ENCODE measurements at places on chromosomes 6 and 20.

DNA sequence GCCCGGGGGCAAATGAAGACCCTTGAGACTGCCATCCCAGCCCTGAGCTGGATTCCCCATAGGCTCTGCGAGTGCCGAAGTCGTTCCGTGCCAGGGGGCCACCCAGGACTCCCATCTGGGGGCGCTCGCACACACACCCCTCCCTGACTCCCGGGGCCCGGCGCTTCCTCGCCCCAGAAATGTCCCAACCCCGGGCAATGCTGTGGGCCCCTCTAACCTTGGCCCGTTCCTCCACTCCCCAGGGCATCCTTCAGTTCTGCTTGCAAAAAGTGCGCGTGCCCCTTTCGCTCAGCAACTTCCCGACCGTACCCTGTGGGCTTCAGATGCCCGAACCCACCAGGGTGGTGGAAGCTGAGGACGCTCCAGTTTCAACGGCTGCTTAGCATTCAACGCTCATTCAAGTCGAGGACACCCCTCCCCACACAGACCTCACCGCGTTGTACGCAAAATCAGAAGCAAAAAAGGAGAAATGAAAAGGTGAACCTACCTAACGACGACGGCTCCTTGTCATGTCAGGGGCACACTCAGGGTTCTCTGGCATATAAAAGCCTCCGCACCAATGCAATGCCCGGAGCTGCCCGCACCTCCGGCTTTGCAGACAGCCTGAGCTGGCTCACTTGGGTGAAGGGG is 25.3 kb downstream of the RIPOR2 start:
- DNase-seq: no peak

- no peak for DNase-seq
Observed at GRCh38 chr6:14734416-14735340, 511.2 kb upstream of the JARID2 start.

- peak; percentile 1 for DNase-seq
Observed at GRCh38 chr6:5517796-5518195, 256.5 kb downstream of the FARS2 start.

- DNase-seq: no peak
Observed at GRCh38 chr6:8088886-8089285, 13.5 kb downstream of the EEF1E1 start.

DNA sequence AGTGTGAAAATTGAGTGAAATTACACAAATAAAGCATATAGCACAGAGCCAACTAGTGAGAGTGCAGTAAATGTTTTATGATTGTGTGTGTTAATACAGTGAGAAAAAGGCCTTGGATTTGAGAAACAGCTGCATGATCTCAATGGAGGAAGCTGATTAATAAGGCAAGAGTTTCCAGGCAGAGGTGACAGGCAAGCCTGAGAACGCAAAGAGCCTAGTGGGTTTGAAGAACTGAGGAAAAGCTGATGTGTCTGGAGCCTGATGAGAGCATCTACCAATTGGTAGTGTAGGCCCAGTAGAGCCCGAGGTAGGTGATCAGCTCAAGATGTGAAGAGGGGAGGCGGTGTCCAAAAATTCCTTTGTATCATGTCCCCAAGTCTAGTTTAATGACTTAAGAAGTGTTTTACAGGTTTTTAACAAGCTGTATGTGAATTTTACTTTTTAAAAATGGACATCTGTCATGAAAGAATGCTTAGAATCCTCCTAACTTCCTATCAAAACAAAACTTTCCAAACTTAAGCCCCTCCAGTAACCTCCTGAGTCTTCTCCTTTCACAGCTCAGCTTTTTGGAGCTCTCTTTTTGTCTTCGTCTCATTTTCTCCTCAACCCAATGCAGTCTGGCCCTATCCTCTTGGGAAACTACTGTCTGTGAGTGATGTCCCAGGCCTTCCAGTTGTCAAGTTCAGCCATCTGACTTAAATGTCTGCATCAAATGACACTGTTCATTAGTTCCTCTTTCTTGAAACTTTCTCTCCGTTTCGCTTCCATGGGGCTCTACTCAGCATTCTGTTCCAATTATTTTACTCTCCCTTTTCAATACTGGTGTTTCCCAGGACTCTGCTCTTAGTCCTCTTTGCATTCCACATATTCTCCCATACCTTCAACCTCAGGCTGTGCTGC is 1.2 kb downstream of the CDC40 start:
- no peak for DNase-seq

DNA sequence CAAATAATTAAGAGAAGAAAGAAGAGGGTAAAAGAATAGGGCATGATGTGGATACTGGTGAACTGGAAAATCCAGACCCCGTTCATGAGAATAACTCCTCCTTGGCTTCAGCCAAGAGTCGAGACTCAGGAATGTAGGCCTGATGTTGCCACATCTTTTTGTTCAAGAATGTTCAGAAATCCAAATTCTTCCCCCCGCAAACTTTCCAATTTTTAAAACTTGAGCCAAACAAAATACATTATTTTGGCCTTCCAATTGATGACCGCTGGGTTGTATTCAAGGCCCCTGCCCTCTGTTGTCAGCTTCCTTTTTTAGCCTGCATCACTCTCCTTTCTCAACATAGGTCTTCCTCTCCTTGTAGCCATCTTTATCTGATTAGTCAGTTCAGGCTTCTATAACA is 106.1 kb downstream of the TNFAIP3 start:
- DNase-seq: no peak

DNA sequence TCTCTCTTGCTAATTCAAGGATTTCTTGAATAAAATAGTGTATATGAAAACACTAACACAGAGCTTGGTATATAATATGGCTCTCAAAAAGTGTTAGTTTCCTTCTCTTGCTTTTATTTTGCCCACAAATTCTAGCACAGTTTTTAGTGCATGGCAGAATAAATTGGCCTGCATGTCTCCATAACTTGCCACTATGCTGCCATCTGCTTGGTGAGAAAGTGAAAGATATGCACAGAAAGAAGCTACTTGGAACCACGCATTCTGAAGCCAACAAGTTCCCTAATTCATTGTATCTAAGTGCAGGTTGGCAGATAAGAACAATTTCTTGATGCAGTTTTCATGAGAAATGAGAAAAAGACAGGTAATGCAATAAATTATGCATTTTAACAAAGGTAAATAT is 101.2 kb downstream of the EPHA7 start:
- DNase-seq: no peak

- DNase-seq: no peak
Observed at GRCh38 chr20:55953201-55953600, 52.1 kb downstream of the CBLN4 start.

DNA sequence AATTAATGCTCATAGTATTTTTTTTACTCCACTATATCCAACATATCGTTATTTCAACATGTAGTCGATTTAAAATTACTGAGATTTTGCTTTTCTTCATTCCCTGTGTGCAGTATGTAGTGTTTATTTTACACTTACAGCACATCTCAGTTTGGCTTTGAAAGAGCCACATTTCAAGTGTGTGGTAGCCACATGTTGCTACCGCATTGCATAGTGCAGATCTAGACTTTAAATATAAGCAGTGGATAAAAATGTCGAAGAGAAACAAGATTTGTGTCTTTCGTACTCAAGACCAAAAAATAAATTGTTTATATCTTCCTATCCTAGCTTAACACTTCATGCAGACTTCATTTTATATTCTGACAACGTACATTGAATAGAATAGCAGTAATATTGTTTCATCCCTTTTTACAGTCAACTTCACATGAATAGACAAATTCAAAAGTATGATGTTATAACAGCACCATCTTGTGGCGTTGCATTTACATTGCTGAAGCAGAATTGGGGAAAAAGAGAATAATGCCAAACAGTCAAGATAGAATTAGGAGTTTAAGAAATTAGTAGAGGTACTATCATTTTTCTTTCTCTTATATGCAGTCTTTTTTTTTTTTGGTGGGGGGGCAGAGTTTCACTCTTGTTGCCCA is 29.9 kb downstream of the FBXO5 start:
- DNase-seq: no peak

DNA sequence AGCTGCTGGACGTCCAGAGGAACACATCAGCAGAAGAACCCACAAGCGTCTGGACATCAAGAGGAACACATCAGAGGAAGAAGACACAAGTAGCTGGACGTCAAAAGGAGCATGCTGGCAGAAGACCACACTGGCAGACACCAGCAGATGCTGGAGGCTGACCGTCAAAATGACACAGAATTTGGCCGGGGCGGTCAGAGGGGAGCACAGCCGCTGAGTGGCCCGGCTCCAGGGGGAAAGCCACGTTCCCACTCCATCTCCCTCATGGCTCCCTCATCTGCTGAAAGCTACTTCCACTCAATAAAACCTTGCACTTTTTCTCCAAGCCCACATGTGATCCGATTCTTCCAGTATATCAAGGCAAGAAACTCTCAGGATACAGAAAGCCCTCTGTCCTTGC is 283.6 kb downstream of the PTPRT start:
- no peak for DNase-seq

DNA sequence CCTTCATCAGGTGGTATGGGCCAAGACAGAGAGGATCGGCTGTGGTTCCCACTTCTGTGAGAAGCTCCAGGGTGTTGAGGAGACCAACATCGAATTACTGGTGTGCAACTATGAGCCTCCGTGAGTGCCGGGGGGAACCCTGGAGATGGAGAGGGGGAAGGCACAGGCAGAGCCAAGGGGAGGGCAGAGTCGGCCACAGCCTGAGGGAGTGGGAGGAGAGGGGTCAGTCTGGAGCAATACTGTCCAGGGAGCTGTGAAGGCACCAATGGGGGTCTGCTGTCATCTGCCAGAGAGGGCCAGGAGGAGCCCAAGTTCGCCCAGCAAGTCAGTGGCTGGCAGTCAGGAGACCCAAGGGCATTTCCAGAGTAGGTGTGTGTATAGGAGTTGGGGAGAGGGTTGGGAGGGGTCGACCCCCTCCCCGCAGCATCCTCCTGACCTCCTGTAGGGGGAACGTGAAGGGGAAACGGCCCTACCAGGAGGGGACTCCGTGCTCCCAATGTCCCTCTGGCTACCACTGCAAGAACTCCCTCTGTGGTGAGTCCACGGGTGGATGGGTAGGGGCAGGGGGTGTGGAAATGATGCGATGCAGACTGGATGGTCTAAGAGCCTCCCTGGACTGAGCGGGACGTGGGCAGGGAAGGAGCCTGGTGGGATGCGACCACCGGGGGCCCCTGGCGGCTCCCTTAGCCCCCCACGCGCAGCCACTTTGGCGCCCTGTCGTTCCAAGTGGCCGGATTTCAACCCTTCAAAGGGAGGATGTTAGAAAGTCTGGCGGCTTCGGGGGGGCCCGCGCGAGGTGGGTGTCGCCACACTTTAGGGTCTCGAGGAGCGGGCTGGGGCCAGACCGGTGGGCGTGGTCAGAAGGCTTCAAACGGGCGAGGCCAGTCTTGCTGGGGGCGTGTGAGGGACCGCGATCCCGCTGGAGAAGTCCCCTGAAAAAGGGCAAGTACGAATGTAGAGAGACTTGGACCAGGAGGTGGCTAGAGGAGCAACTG is 7.2 kb downstream of the PI16 start:
- DNase-seq: no peak

- DNase-seq: no peak
Observed at GRCh38 chr20:37330316-37330715, 15.6 kb upstream of the SRC start.

GRCh38 chr20:325045-325888 is at the start of gene SOX12:
SOX12 (plus strand) TSS chr20:325552; CDS start chr20:325925, 373 bp downstream.
- DNase-seq: peak; percentile 92

DNA sequence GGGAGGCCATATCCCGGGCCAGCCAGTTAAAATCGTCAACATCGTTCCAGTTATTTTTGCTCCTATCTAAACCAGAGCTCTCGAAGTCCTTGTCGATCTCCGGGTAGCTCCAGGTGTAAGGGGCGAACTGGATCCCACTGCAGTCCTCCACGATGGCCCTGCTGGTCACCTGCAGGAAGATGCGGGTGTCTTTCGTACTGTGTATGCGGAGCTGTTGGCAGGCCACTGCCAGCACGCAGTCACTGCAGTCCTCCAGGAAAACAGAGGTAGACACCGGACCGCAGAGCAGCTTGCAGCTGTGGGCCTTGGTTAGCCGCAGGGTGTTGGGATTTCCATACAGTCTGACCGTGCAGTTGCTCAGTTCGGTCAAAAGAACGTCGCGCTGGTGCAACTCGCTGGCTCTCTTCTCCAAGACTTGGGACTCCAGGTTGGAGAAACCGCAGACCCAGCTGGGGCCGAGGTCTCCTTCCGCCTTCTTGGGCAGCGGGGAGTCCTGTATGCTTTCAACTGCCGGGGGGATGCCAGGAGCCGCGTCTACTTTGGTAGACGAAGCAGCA is 742 bp downstream of the TBCC start:
- no peak for DNase-seq

- no peak for DNase-seq
Observed at GRCh38 chr6:17281497-17282481, 628 bp downstream of the RBM24 start.

- no peak for DNase-seq
Observed at GRCh38 chr6:17957904-17958620, 29.4 kb downstream of the KIF13A start.

DNA sequence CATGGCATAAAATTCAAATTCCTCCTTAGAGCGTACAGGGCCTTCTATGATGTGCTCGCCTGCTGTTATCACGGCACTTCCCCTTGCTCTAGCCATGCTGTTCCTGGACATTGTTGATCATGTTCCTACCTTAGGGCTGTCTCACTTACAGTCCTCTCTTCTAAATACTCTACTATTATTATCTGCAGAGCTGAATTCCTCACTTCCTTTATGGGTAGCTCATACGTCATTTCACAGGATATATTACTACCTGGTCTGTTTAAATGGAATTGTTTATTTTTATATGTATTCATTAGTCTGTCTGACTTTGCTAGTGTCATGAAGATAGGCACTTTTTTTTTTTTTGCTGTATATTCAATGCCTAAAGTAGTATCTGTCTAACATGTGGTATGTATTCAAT is 94.7 kb upstream of the FLRT3 start:
- DNase-seq: no peak

GRCh38 chr20:46202766-46203509 is 84.8 kb downstream of the CD40 start:
- DNase-seq: no peak

GRCh38 chr6:127951172-127951917 is 50.5 kb upstream of the THEMIS start:
- no peak for DNase-seq

- no peak for DNase-seq
Observed at GRCh38 chr6:136201732-136202131, 48.4 kb downstream of the MTFR2 start.

GRCh38 chr20:24823989-24824693 is 124.9 kb upstream of the CST7 start:
- no peak for DNase-seq

GRCh38 chr6:26175428-26176181 is 88.4 kb downstream of the HFE start:
- DNase-seq: peak; percentile 40

- DNase-seq: no peak
Observed at GRCh38 chr20:35618263-35619131, 2.9 kb downstream of the SPAG4 start.

All from T-helper 1 cell (primary cell).